ENCODE measurements at places on chromosomes 6 and 20. TPM values are rescaled to one million over a fixed set of nuclear protein-coding genes. Genes with fewer than 3 reads are reported as not detected.

MEI4 gene
- total RNA-seq: 0.84 TPM

ADTRP gene
- 0.32 TPM for total RNA-seq

TMEM217 gene
- 1.6 TPM for total RNA-seq

OXT gene
- not detected for total RNA-seq

BACH2 gene
- total RNA-seq: 22.3 TPM

NKAIN4 gene
- total RNA-seq: not detected

BPIFB1 gene
- total RNA-seq: not detected

TREM2 gene
- not detected for total RNA-seq

PTCRA gene
- total RNA-seq: not detected
